Stimulated activated CD8-positive, alpha-beta memory T cell treated with anti-CD3 and anti-CD28 coated beads, Interleukin-7, amount 100 ng/mL, for 4 hours (primary cell): ENCODE measurements at places on chromosomes 3 and 15.

- DNase-seq, result no peak
Measured at GRCh38 chr15:69767191-69767590, 314.6 kb downstream of the RPLP1 start.

DNA sequence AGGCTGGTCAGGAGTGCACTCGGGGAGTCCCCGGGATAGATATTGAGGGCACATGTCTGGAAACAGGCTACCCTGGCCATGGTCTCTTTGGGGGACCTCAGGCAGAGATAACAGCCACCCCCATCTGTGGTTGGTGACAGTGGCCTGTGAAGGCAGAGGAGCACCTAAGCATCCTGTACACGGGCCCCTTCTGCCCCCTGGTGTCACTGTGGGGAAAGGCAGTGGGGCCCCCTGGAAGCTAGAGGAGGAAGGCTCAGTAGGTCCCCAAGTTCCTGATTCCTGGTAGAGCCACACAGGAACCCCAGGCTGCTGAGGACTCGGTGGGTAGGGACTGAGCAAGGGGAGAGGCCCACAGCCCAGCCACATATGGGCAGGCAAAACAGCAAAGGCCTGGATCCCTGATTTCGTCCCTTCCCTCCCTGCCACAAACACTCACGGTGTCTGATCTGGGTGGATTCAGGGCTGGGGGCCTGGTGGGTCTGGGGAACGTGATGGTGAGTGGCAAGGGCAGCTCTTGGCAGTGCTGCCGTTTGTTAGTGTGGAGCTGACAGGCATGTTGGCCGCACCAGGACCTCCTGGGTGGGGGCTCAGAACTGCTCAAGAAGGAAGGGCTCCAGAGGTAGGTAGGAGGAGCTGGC lies 14.1 kb upstream of the CXCR6 start:
- DNase-seq, result peak; percentile 12

DNA sequence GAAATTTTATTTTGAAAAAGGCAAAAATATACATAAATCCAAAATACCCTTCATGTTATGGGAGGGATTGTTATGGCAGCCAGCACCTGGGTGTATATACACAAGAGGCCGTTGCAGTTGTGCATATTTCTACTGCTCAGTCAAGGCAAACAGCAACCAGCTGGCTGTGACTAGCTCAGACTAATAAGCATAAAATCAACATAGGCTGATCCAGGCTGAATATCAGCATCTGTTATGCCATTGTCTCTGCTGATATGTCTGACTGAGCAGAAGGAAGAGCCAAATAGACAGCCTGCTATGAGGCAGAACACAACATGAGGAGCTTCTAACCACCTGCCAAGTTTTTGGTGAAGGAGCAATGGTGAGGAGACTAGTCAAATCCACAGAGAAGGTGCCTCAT lies 457.5 kb upstream of the ALCAM start:
- DNase-seq, result no peak

- DNase-seq, result no peak
Measured at GRCh38 chr15:36525430-36525829, 54.0 kb upstream of the CDIN1 start.

GRCh38 chr15:92833106-92833433 lies 67.1 kb upstream of the CHD2 start:
- no peak for DNase-seq
